ENCODE measurements at places on chromosomes 4 and X. TPM values are rescaled to one million over a fixed set of nuclear protein-coding genes. Genes with fewer than 3 reads are reported as not detected.

GRCh38 chr4:33780952-33781791, 2463.1 kb downstream of the ARAP2 start:
- no peak overlapping the region for H3K27ac ChIP-seq
- no peak overlapping the region for H3K4me3 ChIP-seq
- H3K36me3 ChIP-seq: no peaks in the 10 kb centered on the region
- H3K4me1 ChIP-seq: no peaks in the 10 kb centered on the region
- no peaks in the 10 kb centered on the region for H3K27me3 ChIP-seq

DNA sequence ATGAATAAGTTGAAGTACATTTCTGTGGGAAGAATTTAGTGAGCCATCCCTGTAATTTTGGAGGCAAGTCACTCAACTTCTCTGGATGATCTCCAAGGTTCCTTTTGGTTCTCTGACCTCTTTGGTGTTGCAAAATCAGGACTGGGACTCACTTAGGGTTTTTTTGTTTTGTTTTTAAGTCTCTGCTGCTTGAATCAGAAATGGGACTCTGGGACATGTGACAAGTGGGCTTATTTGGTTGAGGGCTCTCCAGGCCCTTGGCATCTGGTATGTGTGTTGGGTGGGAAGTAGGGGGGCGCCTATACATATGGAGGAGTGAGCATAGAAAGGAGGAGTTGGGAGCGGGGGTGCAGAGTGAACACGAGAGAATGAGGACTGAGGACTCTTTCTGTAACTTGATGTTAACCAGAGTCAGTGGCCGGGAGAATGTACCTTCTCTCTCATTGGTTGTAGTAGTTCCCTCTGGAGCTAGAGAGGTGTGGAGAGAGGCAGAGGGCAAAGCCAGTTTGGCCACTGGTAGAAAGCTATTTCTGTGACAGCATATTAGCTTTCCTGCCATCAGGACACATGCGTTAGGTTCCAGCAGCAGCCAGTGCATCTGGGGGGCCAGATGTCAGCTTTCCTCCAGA, 1.9 kb downstream of the ARHGAP10 start:
- no peaks in the 10 kb centered on the region for H3K27me3 ChIP-seq
- peaks cover 15% of the 10 kb centered on the region for H3K4me1 ChIP-seq
- DNase-seq: peak; percentile 31
- H3K36me3 ChIP-seq: no peaks in the 10 kb centered on the region

GRCh38 chrX:101368800-101369199, 17.2 kb downstream of the BTK start:
- no peaks in the 10 kb centered on the region for H3K27me3 ChIP-seq
- no peak for DNase-seq
- H3K36me3 ChIP-seq: no peaks in the 10 kb centered on the region
- no peaks in the 10 kb centered on the region for H3K4me1 ChIP-seq
- H3K4me3 ChIP-seq: no peak overlapping the region

GRCh38 chr4:89590128-89590527, 246.8 kb downstream of the SNCA start:
- H3K4me3 ChIP-seq: no peak overlapping the region
- no peaks in the 10 kb centered on the region for H3K4me1 ChIP-seq
- no peaks in the 10 kb centered on the region for H3K27me3 ChIP-seq
- no peak for DNase-seq
- H3K27ac ChIP-seq: no peak overlapping the region

TMPRSS11B gene
- total RNA-seq: not detected

GRCh38 chr4:76658231-76659102, 223.4 kb downstream of the SHROOM3 start:
- H3K4me3 ChIP-seq: no peak overlapping the region
- H3K27ac ChIP-seq: no peak overlapping the region
- H3K36me3 ChIP-seq: no peaks in the 10 kb centered on the region
- no peaks in the 10 kb centered on the region for H3K27me3 ChIP-seq

Data from ovary (tissue), 10 donors.